ENCODE measurements at places on chromosomes 13 and 19.

DNA sequence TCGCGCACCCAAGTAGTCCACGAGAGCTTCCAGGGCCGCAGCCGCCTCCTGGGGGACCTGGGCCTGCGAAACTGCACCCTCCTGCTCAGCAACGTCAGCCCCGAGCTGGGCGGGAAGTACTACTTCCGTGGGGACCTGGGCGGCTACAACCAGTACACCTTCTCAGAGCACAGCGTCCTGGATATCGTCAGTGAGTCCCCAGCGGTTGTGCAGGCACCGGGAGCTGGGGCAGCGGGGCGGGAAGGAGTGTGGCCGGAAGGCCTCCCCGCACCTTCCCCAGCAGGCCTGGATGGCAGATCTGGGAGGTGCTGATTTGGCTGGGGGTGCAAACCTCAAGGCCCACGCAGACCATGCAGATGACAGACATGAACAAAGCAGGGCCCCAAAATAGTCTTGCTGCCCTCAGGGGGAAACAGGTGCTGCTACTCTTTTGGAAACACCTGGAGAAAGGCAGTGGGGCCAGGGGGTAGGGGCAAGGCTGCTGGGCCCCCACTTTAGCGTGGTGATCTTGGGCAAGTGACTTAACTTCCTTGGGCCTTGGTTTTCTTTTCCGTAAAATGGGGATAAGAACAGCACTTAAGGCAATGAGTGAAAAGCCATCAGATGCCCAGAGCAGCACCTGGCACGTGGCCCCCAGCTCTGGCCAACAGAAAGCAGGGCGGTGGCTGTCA lies 4.0 kb downstream of the MAG start:
- DNase-seq, result no peak

DNA sequence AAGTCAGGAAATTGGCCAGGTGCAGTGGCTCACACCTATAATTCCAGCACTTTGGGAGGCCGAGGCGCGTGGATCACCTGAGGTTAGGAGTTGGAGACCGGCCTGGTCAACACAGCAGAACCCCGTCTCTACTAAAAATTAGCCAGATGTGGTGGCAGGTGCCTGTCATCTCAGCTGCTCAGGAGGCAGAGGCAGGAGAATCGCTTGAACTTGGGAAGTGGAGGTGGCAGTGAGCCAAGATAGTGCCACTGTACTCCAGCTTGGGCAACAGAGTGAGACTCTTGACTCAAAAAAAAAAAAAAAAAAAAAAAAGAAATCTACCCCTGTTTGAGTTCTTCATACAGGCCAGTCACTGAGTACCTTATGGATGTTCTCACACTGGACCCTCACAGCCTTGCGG lies 42.0 kb downstream of the SLC15A1 start:
- no peak for DNase-seq

GRCh38 chr13:20416223-20416745 lies 109.4 kb downstream of the CRYL1 start:
- DNase-seq, result no peak

DNA sequence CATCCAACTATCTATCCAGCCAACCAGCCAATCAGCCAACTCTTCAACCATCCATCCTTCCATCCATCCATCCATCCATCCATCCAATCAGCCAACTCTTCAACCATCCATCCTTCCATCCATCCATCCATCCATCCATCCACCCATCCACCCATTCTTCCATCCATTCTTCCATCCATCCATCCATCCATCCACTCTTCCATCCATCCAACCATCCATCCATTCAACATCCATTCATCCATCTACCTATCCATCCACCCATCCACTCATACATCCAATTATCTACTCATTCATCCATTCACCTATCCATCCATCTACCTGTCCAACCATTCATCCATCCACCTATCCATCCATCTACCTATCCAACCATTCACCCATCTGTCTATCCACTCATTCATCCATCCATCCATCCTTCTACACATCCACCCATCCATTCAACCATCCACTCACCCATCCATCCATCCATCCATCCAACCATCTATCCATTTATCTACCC lies 9.4 kb downstream of the ARHGEF18 start:
- no peak for DNase-seq

DNA sequence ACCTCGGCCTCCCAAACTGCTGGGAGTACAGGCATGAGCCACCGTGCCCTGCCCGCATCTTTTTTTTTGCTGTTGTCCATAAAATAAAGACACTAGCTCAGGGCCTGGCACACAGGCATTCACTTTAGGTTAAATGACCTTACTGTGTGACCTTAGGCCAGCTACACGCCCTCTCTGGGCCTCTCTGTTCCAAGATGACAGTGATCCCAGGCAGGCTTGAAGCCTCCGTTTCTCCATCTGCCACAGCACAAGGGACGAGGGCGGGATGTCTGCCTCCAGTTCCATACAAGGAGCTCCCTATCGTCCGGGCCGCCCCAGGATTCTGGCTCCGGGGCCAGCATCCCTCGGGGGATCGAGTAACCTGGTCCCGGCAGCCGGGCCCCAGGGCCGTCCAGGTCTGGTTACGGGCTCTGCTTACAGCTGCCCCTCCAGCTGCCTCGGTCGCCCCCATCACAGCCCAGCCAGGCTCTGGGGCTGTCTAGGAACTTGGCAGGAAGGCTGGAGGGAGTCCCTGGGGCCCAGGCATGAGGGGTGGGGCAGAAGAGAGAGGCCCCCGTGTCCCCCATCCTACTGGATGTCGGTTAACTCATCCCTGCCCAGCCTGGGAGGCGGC lies 11.9 kb upstream of the SEMA6B start:
- no peak for DNase-seq

DNA sequence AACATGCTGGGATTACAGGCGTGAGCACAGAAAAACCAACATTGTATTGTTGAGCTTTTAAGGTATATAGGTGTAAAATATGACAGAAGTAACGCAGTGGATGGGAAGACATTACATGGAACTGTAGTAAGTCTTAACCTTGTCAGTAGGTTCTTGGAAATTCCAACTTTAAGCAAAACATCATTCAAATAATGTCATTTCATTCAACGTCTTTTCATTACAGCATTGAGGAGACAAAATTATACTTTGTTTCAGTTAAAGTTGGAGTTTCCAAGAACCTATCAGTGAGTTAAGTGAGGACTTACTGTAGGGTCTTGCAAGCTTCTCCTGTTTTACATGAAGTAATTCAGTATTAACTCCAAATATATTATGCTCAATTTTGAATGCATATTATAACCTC lies 27.0 kb upstream of the GPR183 start:
- DNase-seq, result no peak

GRCh38 chr19:17322854-17323253 lies 11.8 kb downstream of the ANO8 start:
- no peak for DNase-seq

- no peak for DNase-seq
Observed at GRCh38 chr13:39232401-39232980, 194.2 kb downstream of the NHLRC3 start.

DNA sequence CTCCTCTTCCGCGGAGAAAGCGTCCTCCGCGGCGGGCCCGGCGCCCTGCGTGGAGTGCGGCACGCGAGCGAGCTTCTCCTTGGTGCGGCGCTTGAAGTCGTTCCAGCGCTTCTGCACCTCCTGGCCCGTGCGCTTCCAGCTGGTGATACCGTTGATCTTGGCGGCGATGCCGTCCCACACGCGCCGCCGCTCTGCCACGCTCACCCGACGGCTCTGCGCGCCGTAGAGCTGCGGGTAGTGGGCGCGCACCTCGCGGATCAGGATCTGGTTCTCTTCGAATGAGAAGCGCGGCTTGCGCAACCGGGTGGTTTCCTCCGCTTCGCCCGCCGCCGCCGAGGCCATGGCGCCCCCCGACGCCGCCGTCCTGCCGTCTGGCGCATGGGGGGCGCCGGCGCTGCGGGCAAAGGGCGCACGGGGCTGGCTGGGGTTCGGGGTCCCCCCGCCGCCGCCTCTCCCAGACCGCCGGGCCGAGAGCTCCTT lies 941 bp downstream of the MYPOP start:
- peak; percentile 29 for DNase-seq

DNA sequence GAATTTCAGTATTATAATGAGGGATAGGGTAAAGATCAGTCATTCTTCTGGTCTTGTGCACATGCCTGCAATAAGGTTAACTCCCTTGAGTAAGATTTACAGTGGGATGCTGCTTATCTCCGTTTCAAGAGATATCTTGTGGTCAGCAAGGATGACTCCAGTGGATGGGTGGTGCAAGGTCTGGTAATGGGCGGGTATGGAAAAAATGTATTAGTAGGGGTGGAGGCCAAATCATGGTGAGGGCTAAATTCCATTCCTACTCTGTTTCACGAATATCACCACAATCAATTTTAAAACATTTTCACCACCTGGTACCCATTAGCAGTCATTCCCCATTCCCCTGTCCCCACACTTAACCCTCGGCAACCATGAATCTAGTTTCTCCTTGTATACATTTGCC lies 40.6 kb downstream of the CCDC122 start:
- DNase-seq, result no peak

- DNase-seq, result no peak
Observed at GRCh38 chr13:114087430-114087829, 45.0 kb downstream of the RASA3 start.

- no peak for DNase-seq
Observed at GRCh38 chr13:112469071-112469745, 93.1 kb downstream of the SPACA7 start.

DNA sequence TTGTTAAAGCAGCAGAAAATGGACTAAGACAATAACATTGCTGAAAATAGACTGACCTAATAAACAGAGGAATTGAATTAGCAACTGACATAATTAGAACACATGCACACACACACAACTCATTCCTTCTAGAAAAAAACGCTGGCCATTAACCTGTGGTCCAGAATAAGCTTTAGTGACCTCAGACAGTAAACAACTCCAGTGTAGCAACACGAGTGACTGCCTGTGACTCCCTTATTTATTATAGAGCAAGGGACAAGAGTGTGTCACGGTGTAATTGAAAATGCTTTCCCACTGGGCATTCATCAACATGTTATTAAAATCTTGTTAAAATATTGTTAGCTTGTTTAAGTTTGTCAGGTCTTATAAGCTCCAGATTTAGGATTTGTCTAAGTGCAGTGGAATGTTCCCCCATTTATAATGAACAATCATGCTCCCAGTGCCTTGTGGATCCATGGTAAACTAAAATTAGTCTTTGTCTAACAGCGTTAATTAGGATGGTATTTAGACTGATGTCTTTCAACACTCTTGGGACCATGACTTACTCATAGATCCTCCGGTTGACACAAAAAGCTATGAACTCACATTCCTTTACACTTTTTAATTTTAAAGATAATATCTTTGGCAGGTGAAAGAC lies 111.7 kb upstream of the IRS2 start:
- no peak for DNase-seq

- DNase-seq, result no peak
Observed at GRCh38 chr13:30216111-30216510, 91.2 kb downstream of the KATNAL1 start.

- DNase-seq, result no peak
Observed at GRCh38 chr13:73720216-73720840, 413.9 kb downstream of the KLF12 start.

DNA sequence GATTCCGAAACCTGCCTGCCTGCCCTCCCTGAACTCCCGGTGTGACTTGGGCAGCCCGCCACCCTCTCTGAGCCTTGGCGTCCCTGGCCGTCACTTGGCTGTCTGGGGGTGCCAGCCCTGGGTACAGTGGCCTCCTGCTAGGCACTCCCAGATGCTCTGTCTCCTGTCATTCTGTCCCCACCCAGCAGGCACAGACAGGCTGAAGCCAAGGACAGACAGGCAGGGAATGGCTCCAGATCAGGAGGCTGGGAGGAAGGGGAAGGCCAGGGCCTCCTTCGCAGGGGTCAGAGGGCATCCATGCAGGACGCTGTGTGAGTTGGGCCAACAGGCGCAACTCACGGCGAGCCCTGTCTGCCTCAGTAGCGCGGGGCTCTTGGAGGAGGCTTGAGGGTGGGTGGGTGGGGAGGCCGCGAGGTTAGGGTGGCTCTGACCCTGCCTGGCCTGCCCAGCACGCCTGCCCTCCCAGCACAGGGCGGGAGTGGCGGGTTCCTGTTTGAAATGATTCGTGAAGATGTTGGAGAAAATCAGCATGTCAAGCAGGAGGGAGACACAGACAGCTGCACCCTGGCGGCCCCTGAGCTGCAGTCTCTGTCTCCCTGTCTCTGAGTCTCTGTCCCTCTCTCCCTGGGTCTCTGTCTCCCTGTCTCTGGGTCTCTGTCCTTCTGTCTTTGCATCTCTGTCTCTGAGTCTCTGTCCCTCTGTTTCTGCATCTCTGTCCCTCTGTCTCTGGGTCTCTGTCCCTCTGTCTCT lies 19.7 kb downstream of the KLHL26 start:
- DNase-seq, result no peak

GRCh38 chr13:97369261-97369893 lies 64.6 kb upstream of the RAP2A start:
- DNase-seq, result peak; percentile 16

- DNase-seq, result no peak
Observed at GRCh38 chr19:4327252-4327876, 11.3 kb downstream of the STAP2 start.

DNA sequence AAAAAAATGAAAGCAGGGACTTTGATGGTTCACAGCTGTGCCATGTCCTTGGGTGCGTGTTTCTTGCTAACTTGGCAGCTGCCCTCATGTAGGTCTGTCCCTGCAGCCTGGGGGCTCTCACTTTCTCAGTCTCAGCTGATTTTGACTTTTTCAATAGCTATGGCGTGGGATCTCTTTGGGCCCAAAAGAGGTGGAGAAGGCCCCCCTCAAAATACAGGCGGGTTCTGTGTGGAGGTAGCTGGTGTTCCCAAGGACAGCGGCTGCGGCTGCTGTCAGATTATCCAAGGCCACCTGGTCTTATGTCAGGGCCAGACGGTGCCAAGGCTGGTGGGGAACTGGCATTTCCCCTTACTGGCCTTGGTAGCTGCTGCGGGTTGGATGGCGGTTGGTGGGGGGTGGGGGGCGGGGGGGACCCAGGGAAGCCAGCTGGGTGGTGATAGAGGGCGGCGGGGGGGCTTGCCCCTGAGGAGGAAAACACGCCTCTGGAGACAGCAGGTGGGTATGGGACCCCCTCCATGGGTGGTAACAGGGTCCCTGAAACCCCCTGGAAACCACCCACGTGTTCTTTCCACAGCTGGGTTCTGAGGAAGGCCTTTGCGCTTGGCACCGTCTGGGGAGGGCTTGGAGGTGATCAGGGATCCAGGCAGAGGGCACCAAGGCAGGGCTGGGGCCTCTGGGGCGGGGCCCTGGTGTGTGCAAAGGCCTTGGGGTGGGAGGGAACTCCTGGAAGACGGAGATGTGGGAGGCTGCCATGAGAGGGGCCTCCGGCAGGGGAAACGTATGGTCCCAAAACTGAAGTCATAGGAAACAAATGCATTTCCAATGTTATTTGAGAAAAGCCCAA lies 4.1 kb downstream of the TIMM13 start:
- DNase-seq, result no peak

GRCh38 chr13:25295228-25295627 lies 6.2 kb upstream of the NUP58 start:
- DNase-seq, result no peak

- no peak for DNase-seq
Observed at GRCh38 chr19:45070214-45070613, 6.1 kb downstream of the ZNF296 start.

DNA sequence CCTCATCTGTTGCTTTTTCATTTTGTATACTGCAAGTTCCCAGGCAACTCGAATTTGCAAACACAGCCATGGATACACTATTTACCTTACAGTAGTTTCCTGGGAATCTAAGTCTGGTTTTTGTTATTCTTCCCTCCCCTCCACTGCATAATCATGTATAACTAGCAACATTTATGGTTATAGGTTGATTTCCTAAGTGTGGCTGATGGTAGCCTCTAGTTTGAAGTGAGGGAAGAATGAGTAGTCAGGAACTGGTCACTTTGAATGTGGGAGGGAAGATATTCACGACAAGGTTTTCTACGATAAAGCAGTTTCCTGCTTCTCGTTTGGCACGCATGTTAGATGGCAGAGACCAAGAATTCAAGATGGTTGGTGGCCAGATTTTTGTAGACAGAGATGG lies at the start of gene KCNRG:
TSS of gene KCNRG (plus strand) at position 187 of the 400 bp plus-strand sequence. CDS start at position 237, 50 bp downstream.
- DNase-seq, result no peak
